Fibroblast of lung (primary cell): ENCODE measurements at places on chromosomes 12 and 14. TPM values are rescaled to one million over a fixed set of nuclear protein-coding genes. Genes with fewer than 3 reads are reported as not detected.

EPYC gene
- total RNA-seq, result not detected in 2 replicates

IL26 gene
- total RNA-seq, result 0.26 TPM in 1 of 2 replicates, not detected in the other

CMA1 gene
- not detected in 2 replicates for total RNA-seq

NRDE2 gene
- total RNA-seq, result 9.2 and 9.7 TPM in 2 replicates

CISTR gene
- total RNA-seq, result not detected in 2 replicates

TMED10 gene
- 173 and 223 TPM in 2 replicates for total RNA-seq

FAM186B gene
- 0.33 and 0.51 TPM in 2 replicates for total RNA-seq

PTPRO gene
- total RNA-seq, result 0.26 and 0.33 TPM in 2 replicates

SYNDIG1L gene
- total RNA-seq, result not detected in 2 replicates

GNPTAB gene
- total RNA-seq, result 44.4 and 49.7 TPM in 2 replicates

CFL2 gene
- total RNA-seq, result 61.1 and 147 TPM in 2 replicates

TPH2 gene
- total RNA-seq, result not detected in 2 replicates

PLEKHG7 gene
- not detected in 2 replicates for total RNA-seq

GNB3 gene
- 1.3 and 1.7 TPM in 2 replicates for total RNA-seq

MLEC gene
- total RNA-seq, result 90.1 and 120 TPM in 2 replicates

CMKLR1 gene
- total RNA-seq, result under 0.01 TPM in 1 of 2 replicates, not detected in the other

TMX1 gene
- total RNA-seq, result 45.5 and 49.5 TPM in 2 replicates

ENDOU gene
- 0.17 TPM in 1 of 2 replicates, not detected in the other for total RNA-seq

ABCC9 gene
- 8.7 and 9.9 TPM in 2 replicates for total RNA-seq

TMEM119 gene
- 132 and 358 TPM in 2 replicates for total RNA-seq

HHIPL1 gene
- 7.7 and 9.9 TPM in 2 replicates for total RNA-seq

TSPAN19 gene
- not detected in 2 replicates for total RNA-seq

PABPN1 gene
- total RNA-seq, result 59.1 and 73.2 TPM in 2 replicates

RHEBL1 gene
- total RNA-seq, result 0.33 and 0.51 TPM in 2 replicates

RND1 gene
- under 0.01 and 0.17 TPM in 2 replicates for total RNA-seq

HSPB8 gene
- 21.3 and 23.8 TPM in 2 replicates for total RNA-seq

MFAP5 gene
- total RNA-seq, result 1.3 and 9.0 TPM in 2 replicates

CLEC4D gene
- total RNA-seq, result not detected in 2 replicates

TAS2R20 gene
- 2.1 and 3.3 TPM in 2 replicates for total RNA-seq

IGFBP6 gene
- total RNA-seq, result 592 and 973 TPM in 2 replicates

ADAMTS20 gene
- not detected in 2 replicates for total RNA-seq
